Endothelial cell of umbilical vein (primary cell): ENCODE measurements at places on chromosomes 5 and 9.

- no peak for DNase-seq
These were observed 8.2 kb upstream of the PHYKPL start for GRCh38 chr5:178240766-178241165.

DNA sequence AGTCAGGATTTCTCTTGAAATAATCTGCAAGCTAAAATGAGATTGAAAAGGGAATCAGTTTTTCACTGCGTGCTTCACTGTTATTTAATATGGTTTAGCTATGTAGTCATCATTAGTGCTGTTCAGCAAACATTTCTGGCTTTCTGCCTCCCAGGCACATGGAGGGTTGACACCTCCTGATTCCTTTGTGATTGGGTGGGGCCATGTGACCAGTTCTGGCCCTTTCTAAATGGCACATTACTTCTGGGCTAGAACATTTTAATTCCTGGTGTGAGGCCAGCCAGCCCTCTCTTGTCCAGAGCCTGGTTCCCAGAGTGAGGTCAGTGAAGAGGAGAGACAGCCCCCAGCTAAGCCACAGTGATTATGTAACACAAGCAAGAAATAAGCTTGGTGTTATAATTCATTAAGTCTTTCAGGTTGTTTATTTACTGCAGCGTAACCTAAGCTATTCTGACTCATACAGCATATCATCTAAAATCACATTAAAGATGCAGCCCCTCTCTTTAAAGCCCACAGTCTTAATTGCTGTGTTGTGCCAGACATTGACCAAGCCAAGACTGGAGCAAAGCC, 17.4 kb upstream of the ARSI start:
- DNase-seq = no peak

GRCh38 chr5:173509060-173509459, 107.4 kb downstream of the BOD1 start:
- DNase-seq = no peak

DNA sequence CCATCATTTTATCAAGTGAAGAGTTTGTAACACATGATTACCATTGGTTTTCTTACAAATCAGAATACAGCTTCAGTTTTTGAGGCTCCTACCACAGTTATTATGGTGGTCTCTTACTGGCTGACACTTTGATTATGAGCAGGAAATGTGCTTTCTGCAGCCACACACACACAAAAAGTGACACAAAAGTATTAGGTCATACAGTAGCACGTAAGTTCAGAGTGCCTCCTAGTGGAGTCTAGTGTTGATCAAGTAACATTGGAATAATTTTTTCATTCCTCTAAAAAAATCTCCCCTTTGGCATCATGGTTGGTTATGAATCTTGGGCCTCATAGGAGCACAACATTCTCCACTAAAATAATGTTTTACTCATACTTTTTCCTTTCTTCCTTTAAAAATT, 37.6 kb downstream of the PAM start:
- peak; percentile 33 for DNase-seq

GRCh38 chr5:154607746-154608145, 129.7 kb upstream of the HAND1 start:
- no peak for DNase-seq

- no peak for DNase-seq
These were observed 105.9 kb upstream of the TARS1 start for GRCh38 chr5:33334829-33335228.

DNA sequence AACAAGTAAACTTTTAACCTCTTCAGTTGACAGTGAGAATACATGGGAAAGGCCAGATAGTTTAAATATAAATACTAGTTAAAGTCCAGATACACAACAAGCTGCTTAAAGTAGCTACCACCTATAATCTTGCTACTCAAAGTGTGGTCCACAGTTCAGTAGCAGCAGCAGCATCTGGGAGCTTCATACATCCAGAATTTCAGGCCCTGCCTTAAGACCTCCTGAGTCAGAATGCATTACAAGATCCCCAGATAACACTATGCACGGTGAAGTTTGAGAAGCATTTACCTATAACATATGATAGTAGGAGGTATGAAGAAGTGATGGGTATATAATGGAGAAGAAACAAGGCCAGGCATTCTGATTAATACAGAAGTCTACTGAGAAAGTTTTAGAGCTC, 244.5 kb downstream of the EFNA5 start:
- DNase-seq = no peak

DNA sequence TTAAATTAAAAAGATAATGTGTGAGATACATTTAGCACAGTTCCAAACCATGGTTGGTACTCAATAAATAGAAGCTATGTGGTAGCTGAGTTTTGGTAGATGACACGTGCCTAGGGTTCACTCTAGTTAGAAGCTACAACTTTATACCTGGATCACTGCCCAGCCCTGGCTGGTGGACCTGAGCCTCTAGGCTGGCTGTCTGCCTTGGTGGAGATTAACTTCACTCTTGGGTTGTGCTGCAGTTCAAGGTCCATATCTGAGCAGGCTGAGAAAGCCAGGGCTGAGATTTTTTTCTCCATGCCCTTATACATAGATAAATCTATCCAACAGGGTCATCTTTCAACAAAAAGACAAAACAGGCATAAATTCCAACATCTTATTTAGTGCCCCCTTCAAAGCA, 44.6 kb upstream of the SPDL1 start:
- DNase-seq = no peak

GRCh38 chr5:38258319-38259061, at the start of gene EGFLAM:
EGFLAM (plus strand) TSS chr5:38258559; CDS start chr5:38258755, 196 bp downstream.
- DNase-seq = no peak

GRCh38 chr9:34989946-34990635, 546 bp downstream of the DNAJB5 start:
- peak; percentile 69 for DNase-seq
